ENCODE measurements at places on chromosomes 13 and 19.

- DNase-seq = no peak
Measured at GRCh38 chr19:1874554-1875185, 10.6 kb downstream of the ABHD17A start.

DNA sequence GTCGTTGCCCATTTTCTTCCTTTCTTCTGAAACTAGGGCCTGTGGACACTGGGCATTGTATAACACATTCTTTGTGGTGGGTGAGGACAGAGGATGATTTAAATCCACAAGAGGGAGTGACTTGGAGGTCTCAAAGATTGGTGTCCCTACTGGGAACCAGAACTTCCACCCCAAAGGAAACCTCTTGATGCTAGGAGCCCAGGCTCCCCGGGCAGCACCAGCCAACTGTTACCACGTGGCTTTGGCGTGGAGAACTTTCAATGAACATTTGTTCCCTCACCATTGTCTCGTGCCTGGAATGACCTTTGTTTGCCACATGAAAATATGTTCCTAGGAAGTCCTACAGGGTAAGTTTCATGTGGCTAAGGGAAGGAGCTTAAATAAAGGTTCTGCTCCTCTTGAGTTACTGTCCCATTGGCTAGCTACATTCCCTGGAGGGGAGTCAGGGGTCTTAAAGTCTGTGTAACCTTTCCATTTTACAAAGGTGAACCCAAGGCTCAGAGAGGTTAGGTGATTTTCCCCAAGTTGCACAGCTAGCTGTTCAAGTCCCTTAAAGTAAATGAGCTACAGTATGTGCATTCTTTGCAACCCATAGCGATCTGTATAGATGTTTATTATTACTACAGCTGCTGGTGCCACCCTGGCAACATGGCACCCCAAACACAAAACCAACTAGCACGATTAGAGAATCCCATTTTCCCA is 5.0 kb upstream of the CDX2 start:
- no peak for DNase-seq

DNA sequence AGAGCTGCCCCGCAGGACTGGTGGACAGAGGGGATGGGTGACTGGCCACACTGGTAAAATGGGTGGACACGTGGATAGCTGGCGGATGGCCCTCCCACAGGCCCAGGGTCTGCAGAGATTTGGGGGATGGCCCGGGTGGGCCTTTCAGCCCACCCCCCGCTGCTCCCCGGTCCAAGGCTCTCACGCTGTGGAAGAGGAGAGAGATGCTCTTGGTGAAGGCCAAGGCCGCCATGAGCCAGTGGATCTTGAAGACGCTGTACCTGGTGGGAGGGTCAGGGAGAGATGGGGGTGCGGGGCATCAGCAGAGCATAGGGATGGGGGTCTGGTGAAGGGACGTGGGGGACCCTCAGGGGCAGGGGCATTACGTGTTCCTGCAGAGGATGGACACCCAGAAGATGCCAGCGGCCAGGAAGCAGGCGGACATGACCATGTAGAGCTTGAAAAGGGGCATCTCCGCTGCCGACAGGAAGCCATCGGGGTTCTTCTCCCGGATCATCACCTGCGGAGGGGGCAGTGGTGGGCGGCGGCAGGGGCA is 4.5 kb downstream of the GPR108 start:
- DNase-seq = no peak

- DNase-seq = no peak
Measured at GRCh38 chr19:17220207-17220758, 5.1 kb downstream of the USE1 start.

DNA sequence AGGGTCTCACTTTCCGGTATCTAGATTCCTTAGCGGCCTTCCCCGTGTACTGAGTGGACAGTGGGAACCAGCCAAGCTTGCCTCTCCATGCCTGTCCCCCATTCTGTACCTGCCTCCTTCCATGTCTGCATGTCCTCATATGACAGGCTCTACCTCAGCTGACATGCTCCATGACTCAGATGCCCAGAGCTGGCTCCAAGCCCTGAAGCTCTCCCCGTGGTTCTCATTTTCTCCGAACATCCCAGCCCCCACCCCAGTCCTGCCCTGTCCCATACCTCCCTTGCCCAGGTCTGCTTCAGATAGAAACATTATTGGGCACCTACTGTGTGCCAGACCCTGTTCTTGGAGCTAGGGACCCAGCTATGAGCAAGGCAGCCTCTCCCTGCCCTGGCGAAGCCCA is 17.1 kb upstream of the SHFL start:
- no peak for DNase-seq

DNA sequence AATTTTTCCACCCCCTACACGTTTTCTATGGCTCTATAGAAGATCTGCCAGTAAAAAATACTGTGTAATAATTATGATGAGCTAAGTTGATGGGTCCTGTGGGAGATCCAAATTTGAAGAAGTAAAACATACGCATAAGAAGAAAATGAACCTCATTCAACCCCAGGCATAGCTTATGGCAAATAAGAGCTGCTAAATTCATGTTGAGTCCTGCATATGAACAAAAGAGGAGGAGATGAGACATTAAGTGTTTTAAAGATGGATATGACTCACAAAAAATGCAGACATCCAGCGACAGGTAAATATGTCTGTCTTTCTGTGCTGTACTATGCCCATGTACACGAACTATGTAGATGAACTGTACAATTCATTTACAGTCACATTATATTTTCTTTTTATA is 101.9 kb downstream of the LIG4 start:
- DNase-seq = no peak

DNA sequence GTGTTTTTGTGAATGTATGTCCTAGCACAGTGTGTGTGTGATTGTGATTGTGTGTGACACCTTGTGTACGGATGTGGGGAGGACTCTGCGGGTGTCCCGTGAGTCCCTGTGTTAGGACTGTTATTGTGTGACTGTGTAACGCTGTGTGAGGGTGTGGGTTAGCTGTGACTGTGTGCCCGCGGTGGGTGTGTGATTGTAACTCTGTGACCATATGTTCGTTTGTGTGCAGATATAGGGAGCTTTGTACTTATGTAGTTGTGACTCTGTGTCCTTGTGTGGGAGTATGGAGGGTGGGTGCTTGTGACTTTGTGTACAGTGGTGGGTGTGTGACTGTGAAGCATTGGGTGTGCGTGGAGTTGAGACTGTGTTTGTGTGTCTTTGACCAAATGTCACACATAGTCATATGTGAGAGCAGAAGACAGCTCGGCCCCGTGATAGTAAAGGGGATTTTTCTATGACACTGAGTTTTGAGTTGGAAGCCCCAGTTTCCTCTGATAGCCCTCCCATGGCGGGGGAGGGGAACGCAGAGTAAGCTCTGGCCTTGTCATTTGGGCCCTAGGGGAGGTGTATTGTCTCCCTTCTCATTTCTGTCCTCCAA is 949 bp upstream of the ZNF260 start:
- no peak for DNase-seq

DNA sequence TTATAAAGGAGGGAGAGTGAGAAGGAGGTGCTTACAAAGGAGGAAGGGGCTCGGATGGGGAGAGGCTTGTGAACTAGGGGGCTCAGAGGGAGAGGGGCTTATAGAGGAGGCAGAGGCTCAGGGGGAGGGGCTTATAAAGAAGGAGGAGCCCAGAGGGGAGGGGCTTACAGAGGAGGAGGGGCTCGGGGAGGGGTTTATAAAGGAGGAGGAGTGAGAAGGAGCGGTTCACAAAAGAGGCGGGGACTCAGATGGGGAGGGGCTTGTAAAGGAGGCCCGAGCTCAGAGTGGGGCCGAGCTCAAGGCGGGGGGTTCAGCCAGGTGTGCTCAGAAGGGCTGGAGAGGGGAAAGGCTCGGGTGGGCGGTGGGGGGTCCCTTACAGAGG is 500 bp downstream of the SMIM24 start:
- DNase-seq = no peak

DNA sequence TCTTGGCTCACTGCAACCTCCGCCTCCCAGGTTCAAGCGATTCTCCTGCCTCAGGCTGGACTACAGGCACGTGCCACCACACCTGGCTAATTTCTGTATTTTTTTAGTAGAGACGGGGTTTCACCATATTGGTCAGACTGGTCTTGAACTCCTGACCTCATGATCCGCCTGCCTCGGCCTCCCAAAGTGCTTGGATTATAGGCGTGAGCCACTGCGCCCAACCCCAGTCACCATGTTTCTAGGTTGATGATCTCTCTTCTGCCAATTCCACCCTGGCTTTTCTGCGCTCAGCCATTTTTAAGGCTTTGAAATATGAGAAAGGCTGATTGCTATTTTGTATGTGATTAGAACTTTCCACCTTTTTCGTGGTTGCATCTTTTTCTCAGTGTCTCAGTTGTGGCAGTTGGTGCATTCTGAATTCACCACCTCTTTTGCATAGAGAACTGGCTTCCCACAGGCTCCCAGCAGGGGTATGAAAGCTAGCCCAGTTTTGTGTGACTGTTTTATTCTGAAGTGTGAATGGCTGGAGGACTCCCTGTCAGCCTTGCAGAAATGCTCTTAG is 15.5 kb downstream of the CEACAM1 start:
- DNase-seq = no peak

GRCh38 chr19:17830567-17831418 is 9.5 kb upstream of the INSL3 start:
- DNase-seq = no peak

- DNase-seq = no peak
Measured at GRCh38 chr13:43805681-43806128, 18.9 kb upstream of the ENOX1 start.

- no peak for DNase-seq
Measured at GRCh38 chr19:42561512-42561911, 33.2 kb downstream of the CEACAM8 start.

- DNase-seq = no peak
Measured at GRCh38 chr19:38837656-38838121, 6.1 kb upstream of the ECH1 start.

DNA sequence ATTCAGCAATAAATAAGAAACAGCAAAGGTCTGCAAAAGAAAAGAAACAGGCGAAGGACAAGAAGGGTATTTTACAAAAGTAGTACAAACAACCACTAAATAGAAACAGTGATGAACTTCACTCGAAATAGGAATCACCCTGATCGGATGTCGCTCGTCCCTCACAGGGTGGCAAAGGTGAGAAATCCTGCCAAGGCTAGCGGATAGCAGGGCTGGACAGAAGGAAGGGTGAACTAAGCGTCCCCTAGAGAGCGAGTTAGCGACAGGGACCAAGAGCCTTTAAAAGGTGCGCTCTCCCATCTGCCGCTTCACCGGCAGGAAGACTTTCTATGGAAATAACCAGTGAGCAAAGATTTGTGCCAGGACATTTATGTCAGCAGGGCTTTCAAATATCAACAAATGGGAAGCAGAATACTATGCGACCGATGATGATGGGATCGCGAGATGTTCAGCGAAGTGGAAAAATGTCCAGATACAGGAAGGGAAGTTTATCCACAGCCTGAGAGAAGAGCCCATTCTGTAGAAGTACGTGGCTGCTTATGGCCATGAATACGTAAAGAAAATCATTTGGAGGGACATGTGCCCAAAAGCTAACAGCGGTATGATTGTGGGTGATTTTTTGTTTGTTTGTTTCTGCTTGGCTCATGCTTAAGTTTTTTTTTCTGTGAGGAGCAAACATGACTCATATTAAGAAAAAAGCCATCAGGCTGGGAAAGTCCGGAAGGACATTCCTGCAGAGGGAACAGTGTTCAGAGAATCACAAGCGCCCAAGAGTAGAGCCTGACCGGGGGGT is 18.9 kb downstream of the ELAVL1 start:
- DNase-seq = no peak

GRCh38 chr13:89897681-89898080 is 1449.8 kb upstream of the MIR17HG start:
- no peak for DNase-seq

DNA sequence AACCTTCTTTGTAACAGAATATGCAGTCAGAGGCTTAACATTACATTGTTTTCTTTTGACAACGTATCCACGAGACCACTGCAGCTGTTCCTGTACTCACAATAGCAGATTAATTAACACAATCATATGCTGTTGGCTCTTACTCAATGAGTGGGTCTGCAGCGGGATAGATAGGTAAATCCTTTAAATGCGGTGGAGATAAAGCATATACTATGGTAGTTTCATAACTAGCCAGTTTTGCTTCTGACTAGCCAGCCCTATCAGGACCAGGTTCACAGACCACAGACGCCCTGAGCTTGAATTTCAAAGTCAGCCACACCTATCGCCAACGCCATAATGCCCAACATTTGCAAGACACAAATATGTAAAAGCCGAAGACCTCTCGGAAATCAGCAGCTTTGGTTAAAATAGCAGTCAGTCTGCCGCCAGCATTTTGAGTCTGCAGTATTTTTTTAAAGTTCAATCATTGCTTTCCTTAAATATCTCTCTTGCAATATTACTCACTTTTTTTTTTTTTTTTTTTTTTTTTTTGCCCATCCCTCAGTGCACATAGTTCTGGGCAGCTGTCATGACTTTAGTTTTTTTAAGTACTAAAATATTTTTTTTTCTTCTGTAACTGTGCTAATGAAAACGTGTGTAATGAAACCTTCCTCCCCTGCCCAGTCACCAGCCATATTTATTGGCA is 120.5 kb downstream of the ZNF536 start:
- no peak for DNase-seq

- DNase-seq = no peak
Measured at GRCh38 chr13:41707194-41707821, 250.0 kb downstream of the RGCC start.

- no peak for DNase-seq
Measured at GRCh38 chr13:44622261-44622660, 46.1 kb upstream of the TSC22D1 start.

GRCh38 chr19:1373534-1374249 is 10.0 kb upstream of the NDUFS7 start:
- no peak for DNase-seq

- no peak for DNase-seq
Measured at GRCh38 chr13:46004491-46004890, 48.1 kb downstream of the ZC3H13 start.

GRCh38 chr13:112643759-112644459 is 45.9 kb upstream of the ATP11A start:
- DNase-seq = no peak

- DNase-seq = no peak
Measured at GRCh38 chr13:106517109-106517847, 18.2 kb downstream of the EFNB2 start.

GRCh38 chr19:46924874-46925547 is 64.2 kb downstream of the ARHGAP35 start:
- no peak for DNase-seq

All from stimulated activated CD4-positive, alpha-beta T cell treated with anti-CD3 and anti-CD28 coated beads, Interleukin-1b, Interleukin-23, amount 100 ng/mL, for 1 hour (primary cell).